ENCODE measurements at places on chromosomes 11 and 22. TPM values are rescaled to one million over a fixed set of nuclear protein-coding genes. Genes with fewer than 3 reads are reported as not detected.
A peak's percentile ranks its signal among the peaks of the same experiment; 100 is the strongest.

The C11orf21 gene
- total RNA-seq = 115 TPM

The CDHR5 gene
- not detected for total RNA-seq

The DUSP8 gene
- total RNA-seq = 3.1 TPM

The TRABD gene
- 103 TPM for total RNA-seq

The KCNQ1OT1 gene
- total RNA-seq = 0.21 TPM

The DGAT2 gene
- total RNA-seq = 0.57 TPM

The RIMBP3C gene
- 3.2 TPM for total RNA-seq

The TMEM191B gene
- total RNA-seq = 11.4 TPM

The CLCF1 gene
- total RNA-seq = 1.5 TPM

The FAM181B gene
- not detected for total RNA-seq

DNA sequence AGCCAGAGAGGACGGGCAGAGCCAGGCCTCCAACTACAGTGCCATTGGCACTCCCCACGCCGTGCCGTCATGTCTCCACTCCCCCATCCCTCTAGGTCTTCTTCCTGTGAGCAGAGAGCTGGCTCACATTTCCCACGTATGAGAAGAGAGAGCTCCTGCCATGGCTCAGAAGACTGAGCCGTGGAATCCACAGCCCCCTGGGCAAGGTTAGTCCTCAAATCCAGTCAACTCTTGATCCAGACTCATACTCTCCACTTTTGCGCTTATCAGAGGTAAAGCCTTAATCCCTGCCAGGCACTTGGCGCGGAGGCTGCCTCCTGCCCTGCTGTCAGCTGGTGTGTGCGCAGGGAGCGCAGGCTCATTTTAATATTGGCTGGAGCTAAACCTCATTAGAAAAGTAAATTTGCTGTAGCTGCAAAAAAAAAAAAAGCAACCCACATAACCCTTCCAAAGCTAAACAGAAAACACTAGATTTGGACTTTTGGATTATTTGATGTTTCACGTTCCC lies 4.7 kb downstream of the B3GAT1 start:
- H3K27ac ChIP-seq = no peak overlapping the region
- H3K27me3 ChIP-seq = peaks cover 61% of the 10 kb centered on the region
- H3K36me3 ChIP-seq = peaks cover 2% of the 10 kb centered on the region
- no peak overlapping the region for H3K4me3 ChIP-seq
- DNase-seq = no peak

DNA sequence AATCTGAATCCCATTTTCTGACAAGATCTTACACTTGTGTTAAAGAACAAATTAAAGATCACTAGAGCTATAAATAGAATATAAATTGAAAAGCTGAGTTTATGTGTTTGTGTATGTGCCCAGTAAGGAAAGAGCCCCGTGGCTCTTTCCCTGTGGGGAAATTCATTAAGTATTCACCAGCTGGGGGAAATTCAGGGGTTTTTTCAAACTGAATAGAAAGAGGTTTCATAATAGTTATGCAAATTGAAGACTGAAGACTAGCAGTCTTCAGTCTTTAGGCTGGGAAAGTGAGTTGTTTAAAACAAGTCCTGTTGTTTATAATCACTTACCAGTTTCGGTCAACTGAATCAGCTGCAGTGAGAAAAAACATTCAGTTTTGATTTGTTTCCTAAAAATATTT lies 11.3 kb upstream of the MS4A7 start:
- H3K27ac ChIP-seq = no peak overlapping the region
- no peak for DNase-seq
- H3K27me3 ChIP-seq = peaks cover 4% of the 10 kb centered on the region

DNA sequence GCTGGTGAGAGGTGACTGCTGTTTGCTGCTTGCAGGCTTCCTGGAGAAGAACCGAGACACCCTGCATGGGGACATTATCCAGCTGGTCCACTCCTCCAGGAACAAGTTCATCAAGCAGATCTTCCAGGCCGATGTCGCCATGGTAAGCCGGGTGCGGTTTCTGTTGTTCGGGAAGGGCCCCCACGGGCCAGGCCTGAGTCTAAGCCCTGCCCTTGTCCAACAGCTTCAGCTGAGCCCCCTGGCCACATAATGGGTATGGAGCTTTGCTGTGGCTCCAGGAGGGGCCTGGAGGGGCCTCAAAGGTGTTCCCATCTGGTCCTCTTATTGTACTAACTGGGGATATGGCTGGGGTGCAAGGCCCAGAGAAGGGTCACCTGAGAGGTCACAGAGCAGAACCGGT lies 38.0 kb downstream of the MYO7A start:
- peaks cover 2% of the 10 kb centered on the region for H3K4me1 ChIP-seq
- H3K27me3 ChIP-seq = no peaks in the 10 kb centered on the region
- H3K27ac ChIP-seq = no peak overlapping the region
- H3K4me3 ChIP-seq = no peak overlapping the region
- no peak for DNase-seq

DNA sequence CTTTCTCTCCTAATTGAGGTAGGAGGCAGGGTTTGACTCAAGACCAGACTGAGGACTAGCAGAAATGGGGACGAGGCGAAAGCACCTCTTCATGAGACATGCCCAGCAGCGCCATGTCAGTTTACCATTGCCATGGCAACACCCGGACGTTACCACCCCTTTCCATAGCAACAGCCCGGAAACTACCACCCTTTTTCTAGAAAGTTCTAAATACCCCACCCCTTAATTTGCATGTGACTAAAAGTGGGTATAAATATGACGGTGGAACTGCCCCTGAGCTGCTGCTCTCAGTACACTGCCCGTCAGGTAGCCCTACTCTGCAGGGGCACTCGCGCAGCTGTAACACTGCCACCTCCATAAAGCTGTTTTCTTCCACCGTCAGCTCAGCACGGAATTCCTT lies 5.9 kb upstream of the RAC2 start:
- H3K4me3 ChIP-seq = no peak overlapping the region
- no peaks in the 10 kb centered on the region for H3K27me3 ChIP-seq
- no peak overlapping the region for H3K27ac ChIP-seq
- peaks cover 4% of the 10 kb centered on the region for H3K4me1 ChIP-seq
- H3K36me3 ChIP-seq = no peaks in the 10 kb centered on the region

DNA sequence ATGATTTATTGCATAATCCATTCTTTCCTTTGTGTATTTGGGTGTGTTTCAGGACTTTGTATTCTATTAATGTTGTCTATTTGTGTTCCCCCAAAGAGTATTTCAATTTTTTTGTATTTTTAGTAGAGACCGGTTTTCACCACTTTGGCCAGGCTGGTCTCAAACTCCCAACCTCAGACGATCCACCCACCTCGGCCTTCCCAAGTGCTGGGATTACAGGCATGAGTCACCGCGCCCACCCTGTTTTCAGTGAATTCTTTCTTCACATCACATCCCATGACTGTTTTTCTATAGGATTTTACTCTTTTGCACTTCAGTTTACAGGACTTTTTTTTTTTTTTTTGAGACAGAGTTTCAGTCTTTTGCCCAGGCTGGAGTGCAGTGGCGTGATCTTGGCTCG lies 46.3 kb downstream of the RBX1 start:
- peaks cover 6% of the 10 kb centered on the region for H3K27me3 ChIP-seq
- no peak overlapping the region for H3K27ac ChIP-seq
- no peaks in the 10 kb centered on the region for H3K4me1 ChIP-seq
- no peak for DNase-seq
- H3K36me3 ChIP-seq = no peaks in the 10 kb centered on the region

DNA sequence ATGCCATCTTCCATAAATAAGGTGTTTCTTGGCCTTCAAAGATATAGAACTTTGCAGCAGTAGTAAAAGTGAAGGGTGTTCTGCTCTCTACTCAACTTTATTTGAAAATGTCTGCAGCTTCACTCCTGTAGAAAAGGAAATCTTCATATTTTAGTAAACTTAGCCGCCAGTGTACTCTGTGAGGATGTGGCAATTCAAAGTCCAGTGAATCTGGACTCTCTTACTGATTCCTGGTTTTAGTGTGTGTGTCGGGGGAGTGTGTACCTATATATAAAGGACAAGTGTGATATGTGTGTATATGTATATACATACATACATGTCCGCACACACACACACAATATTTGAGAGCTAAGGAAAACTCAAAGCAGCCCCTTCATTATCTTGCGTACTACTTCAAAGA lies 134.3 kb upstream of the LDLRAD3 start:
- H3K27me3 ChIP-seq = no peaks in the 10 kb centered on the region
- no peak overlapping the region for H3K4me3 ChIP-seq
- no peak for DNase-seq
- H3K4me1 ChIP-seq = no peaks in the 10 kb centered on the region
- peaks cover 62% of the 10 kb centered on the region for H3K36me3 ChIP-seq

DNA sequence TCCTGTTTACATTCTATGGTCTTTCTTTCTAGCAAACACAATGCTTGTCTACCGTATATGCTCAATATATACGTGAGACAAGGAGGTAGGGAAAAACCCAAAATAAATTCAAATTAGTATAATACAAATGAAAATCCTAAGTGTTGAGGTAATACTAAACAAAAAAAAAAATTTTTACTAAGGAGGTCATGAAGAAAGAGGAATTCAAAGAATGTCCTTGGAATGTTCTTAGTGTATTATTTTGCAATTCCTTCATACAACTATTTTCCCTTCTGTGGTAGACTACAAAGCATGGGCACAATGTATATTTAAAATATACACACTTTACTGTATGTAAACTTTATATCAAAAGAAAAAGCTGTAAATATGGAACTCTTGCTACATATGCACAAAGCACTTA lies 36.4 kb downstream of the PIK3C2A start:
- no peak overlapping the region for H3K4me3 ChIP-seq
- DNase-seq = no peak
- no peak overlapping the region for H3K27ac ChIP-seq
- H3K27me3 ChIP-seq = no peaks in the 10 kb centered on the region
- H3K36me3 ChIP-seq = no peaks in the 10 kb centered on the region

- H3K27ac ChIP-seq = no peak overlapping the region
- no peak for DNase-seq
- H3K27me3 ChIP-seq = peaks cover 34% of the 10 kb centered on the region
- H3K4me3 ChIP-seq = no peak overlapping the region
- no peaks in the 10 kb centered on the region for H3K4me1 ChIP-seq
These were observed 243.9 kb downstream of the CTTN start for GRCh38 chr11:70642266-70642665.

DNA sequence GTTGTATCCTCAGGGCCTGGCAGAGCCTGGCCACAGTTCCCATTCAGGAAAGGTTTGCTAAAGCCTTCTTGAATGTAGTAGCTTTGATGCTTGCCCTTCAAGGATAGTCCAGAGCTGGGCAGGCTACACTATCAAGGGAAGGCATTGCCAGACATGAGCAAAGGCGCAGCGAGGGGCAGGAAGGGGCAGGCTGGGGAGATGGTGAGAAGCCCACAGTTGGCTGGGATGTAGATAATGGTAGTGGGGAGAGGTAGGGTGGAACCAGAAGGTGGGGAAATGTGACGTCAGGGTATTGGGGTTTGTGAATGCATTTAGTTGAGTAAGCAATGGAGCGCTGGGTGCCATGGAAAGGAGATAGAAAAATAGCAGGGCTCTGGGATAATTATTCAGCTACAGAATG lies 28.6 kb downstream of the LRRC32 start:
- H3K27me3 ChIP-seq = peaks cover 35% of the 10 kb centered on the region
- no peak for DNase-seq
- no peak overlapping the region for H3K27ac ChIP-seq
- H3K4me1 ChIP-seq = peaks cover 31% of the 10 kb centered on the region
- H3K36me3 ChIP-seq = no peaks in the 10 kb centered on the region
- H3K4me3 ChIP-seq = no peak overlapping the region

DNA sequence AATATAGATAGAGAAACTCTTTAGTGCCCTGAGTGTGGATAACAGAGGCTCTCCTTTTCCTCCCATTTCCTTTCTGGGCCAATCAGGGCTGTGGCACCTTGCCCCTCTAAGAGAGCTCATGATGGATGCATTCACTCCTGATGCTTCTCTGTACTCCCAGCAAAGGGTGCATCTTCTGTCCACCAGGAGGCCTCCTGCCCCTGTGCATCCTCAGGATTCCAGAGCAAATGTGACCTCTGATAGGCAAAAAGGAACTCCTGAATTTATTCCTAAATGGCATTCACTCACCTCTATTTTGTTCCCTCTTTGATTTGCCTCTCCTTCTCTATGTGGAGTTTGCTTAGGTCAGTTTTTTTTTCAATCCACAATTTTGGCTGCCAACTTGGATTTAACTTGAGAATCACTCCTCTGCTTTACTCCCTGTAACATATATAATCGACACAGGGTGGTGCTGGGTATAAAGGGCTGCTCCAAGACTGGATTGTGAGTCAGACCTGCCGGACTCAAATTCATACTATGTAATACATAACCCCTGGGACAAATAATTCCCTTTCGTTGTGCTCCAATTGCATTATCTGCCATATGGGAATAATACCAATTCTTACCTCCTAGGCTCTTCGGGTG lies 1.1 kb upstream of the MRGPRX4 start:
- H3K27ac ChIP-seq = no peak overlapping the region
- H3K4me1 ChIP-seq = no peaks in the 10 kb centered on the region
- DNase-seq = no peak
- H3K4me3 ChIP-seq = no peak overlapping the region
- H3K27me3 ChIP-seq = peaks cover 21% of the 10 kb centered on the region
- no peaks in the 10 kb centered on the region for H3K36me3 ChIP-seq

DNA sequence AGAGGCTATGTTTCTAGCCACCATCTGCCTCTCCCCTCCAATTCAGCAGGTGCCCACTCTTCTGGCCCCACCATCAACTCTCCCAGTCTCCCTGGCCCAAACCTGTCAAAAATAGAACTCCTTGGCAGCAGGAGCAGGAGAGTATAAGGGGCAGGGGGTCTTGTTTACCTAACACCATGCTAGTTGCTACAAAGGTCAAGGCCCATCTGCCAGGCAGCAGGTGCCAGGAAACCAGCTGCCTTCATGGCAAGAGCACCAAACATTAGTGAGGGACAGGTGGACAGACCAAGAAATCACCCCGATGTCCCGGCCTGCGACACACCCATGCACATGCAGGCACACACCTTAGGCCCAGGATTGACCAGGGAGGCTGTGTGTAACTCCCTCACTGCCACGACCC lies 387.9 kb downstream of the BUD13 start:
- H3K36me3 ChIP-seq = no peaks in the 10 kb centered on the region
- DNase-seq = no peak
- H3K4me3 ChIP-seq = no peak overlapping the region
- no peak overlapping the region for H3K27ac ChIP-seq
- no peaks in the 10 kb centered on the region for H3K4me1 ChIP-seq

GRCh38 chr11:47376107-47376524 lies 2.2 kb downstream of the SPI1 start:
- no peaks in the 10 kb centered on the region for H3K36me3 ChIP-seq
- DNase-seq = no peak
- no peak overlapping the region for H3K4me3 ChIP-seq
- no peak overlapping the region for H3K27ac ChIP-seq
- H3K27me3 ChIP-seq = no peaks in the 10 kb centered on the region
- peaks cover 4% of the 10 kb centered on the region for H3K4me1 ChIP-seq

- peaks cover 2% of the 10 kb centered on the region for H3K4me1 ChIP-seq
- DNase-seq = no peak
- peak overlapping the region; percentile 66 for H3K4me3 ChIP-seq
- H3K36me3 ChIP-seq = peaks cover 18% of the 10 kb centered on the region
- H3K27me3 ChIP-seq = no peaks in the 10 kb centered on the region
These were observed 12.4 kb downstream of the TTC38 start for GRCh38 chr22:46280063-46280817.

- H3K4me1 ChIP-seq = peaks cover 5% of the 10 kb centered on the region
- no peaks in the 10 kb centered on the region for H3K36me3 ChIP-seq
- no peak overlapping the region for H3K27ac ChIP-seq
- H3K4me3 ChIP-seq = no peak overlapping the region
- no peak for DNase-seq
- H3K27me3 ChIP-seq = peaks cover 31% of the 10 kb centered on the region
These were observed 29.7 kb upstream of the KRTAP5-6 start for GRCh38 chr11:1667121-1667850.
